Motor neuron (in vitro differentiated cells): ENCODE measurements at places on chromosomes 4 and X. TPM values are rescaled to one million over a fixed set of nuclear protein-coding genes. Genes with fewer than 3 reads are reported as not detected.

The THAP9 gene
- total RNA-seq: 9.6 and 10.8 TPM in 2 replicates

The SPANXN4 gene
- not detected in 2 replicates for total RNA-seq

The FRMPD3 gene
- 5.5 and 7.4 TPM in 2 replicates for total RNA-seq

The P2RY10 gene
- not detected in 2 replicates for total RNA-seq

The TGIF2LX gene
- not detected in 2 replicates for total RNA-seq

The HSD17B13 gene
- total RNA-seq: 0.18 and 0.21 TPM in 2 replicates

The PCDH11X gene
- 0.19 TPM in 1 of 2 replicates, not detected in the other for total RNA-seq

The ARHGEF6 gene
- total RNA-seq: 5.4 and 6.5 TPM in 2 replicates

The LIMCH1 gene
- 43.1 and 43.3 TPM in 2 replicates for total RNA-seq

The USP17L13 gene
- total RNA-seq: not detected in 2 replicates

The STK32B gene
- total RNA-seq: 1.8 and 2.2 TPM in 2 replicates

The SMAD1 gene
- 35.7 and 35.9 TPM in 2 replicates for total RNA-seq

The STATH gene
- not detected in 2 replicates for total RNA-seq

The CXCL10 gene
- 0.46 and 0.54 TPM in 2 replicates for total RNA-seq

The PRPS1 gene
- 39.5 and 45.3 TPM in 2 replicates for total RNA-seq

The PITX2 gene
- total RNA-seq: 0.37 and 0.62 TPM in 2 replicates

The RAB40AL gene
- not detected in 2 replicates for total RNA-seq

The KCTD8 gene
- 2.2 and 2.4 TPM in 2 replicates for total RNA-seq

The TENM3 gene
- total RNA-seq: 32.7 and 43.0 TPM in 2 replicates

The NAT8L gene
- total RNA-seq: 15.5 and 16.1 TPM in 2 replicates

The MAGEA2 gene
- total RNA-seq: 0.47 and 0.53 TPM in 2 replicates

The EXOSC9 gene
- total RNA-seq: 24.0 and 24.1 TPM in 2 replicates

The SMIM31 gene
- total RNA-seq: 0.05 and 0.31 TPM in 2 replicates

The CXCL11 gene
- total RNA-seq: 3.6 TPM in 2 replicates

The PDE6B gene
- 5.7 and 6.8 TPM in 2 replicates for total RNA-seq

The DSPP gene
- total RNA-seq: 0.05 and 0.08 TPM in 2 replicates

The GPR119 gene
- total RNA-seq: 0.34 TPM in 1 of 2 replicates, not detected in the other

The F8A3 gene
- not detected in 2 replicates for total RNA-seq

The RNF128 gene
- 3.9 and 5.0 TPM in 2 replicates for total RNA-seq

The SUPT20HL1 gene
- 0.09 TPM in 1 of 2 replicates, not detected in the other for total RNA-seq

The HTR2C gene
- 0.15 and 0.17 TPM in 2 replicates for total RNA-seq

The AREG gene
- total RNA-seq: not detected in 2 replicates

The SYN1 gene
- 0.96 and 1.4 TPM in 2 replicates for total RNA-seq

The SOD3 gene
- total RNA-seq: 0.71 and 0.87 TPM in 2 replicates

The CTAG2 gene
- total RNA-seq: not detected in 2 replicates

The COPS4 gene
- total RNA-seq: 121 and 137 TPM in 2 replicates

The SSX2B gene
- not detected in 2 replicates for total RNA-seq

The F11 gene
- total RNA-seq: 0.26 and 1.2 TPM in 2 replicates

The SPANXB1 gene
- not detected in 2 replicates for total RNA-seq

The MAP9 gene
- total RNA-seq: 64.3 and 67.1 TPM in 2 replicates

The NXF2 gene
- total RNA-seq: not detected in 2 replicates

The PCSK1N gene
- total RNA-seq: 2.0 and 4.0 TPM in 2 replicates

The VSIG1 gene
- 0.38 TPM in 1 of 2 replicates, not detected in the other for total RNA-seq

The TBX22 gene
- total RNA-seq: not detected in 2 replicates

The RBM46 gene
- 0.25 and 0.38 TPM in 2 replicates for total RNA-seq

The ARHGAP24 gene
- 1.6 and 1.9 TPM in 2 replicates for total RNA-seq

The ANXA10 gene
- 0.49 and 1.1 TPM in 2 replicates for total RNA-seq

The CLNK gene
- 0.08 and 0.09 TPM in 2 replicates for total RNA-seq

The GAGE12F gene
- total RNA-seq: not detected in 2 replicates

The PAGE1 gene
- total RNA-seq: not detected in 2 replicates

The TMPRSS11D gene
- 0.20 and 1.3 TPM in 2 replicates for total RNA-seq

The FAM9B gene
- 0.31 and 0.33 TPM in 2 replicates for total RNA-seq

The PHEX gene
- 0.21 and 0.23 TPM in 2 replicates for total RNA-seq

The DGKK gene
- total RNA-seq: 0.41 and 0.57 TPM in 2 replicates
